ENCODE measurements at places on chromosomes 5 and 9.
A peak's percentile ranks its signal among the peaks of the same experiment; 100 is the strongest.

GRCh38 chr9:71446473-71447411 lies 321.6 kb downstream of the CEMIP2 start:
- peak; percentile 7 for DNase-seq

- no peak for DNase-seq
Observed at GRCh38 chr9:27471366-27471765, 52.7 kb upstream of the IFNK start.

DNA sequence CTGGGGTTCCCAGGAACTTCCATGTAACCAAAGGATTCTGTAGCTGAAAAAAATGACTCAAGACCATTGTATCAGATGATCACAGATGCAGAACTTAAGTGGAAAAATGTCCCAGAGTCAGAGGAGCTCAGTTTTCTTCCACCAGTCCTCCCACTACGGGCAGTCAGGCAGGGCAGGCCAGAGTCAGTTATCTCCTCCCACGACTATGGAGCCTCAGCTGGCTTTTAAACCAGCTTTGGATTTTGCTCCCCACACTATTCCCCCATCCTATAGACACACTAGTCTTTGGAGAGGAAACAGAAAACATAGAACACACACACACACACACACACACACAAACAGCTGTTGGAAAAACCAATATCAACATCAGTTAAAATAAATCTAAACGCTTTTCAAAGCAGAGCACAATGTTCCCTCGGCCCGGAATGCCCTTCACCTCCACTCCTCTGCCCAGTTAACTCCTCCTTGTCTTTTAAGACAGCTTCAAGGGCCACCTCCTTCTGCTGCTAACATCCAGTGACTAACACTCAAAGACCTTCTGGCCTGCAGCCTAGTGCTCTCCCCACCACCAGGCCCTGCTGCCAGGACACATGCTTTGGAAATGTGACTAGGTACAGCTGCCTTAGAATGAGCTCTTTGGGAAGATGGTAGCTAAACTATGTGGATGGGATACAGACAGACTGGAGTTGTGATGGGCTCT lies 56.8 kb downstream of the NIPAL4 start:
- no peak for DNase-seq

DNA sequence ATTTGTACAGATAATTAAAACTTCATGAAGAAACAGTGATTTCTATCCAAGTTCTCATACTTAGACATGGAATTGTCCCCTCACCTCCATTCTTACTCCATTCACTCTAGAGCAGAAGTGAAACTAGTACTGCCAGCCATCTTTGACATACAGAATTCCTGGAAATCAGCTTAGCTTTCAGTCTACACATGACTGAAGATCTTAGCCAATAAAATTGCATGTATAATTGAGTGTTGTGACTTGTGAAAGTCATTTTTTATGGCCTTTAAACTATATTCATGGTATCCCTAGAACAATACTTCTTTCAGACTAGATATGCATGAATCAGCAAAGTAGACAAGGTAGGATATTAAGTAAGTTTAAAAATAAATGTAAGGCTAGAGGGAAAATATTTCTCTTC lies 705.2 kb upstream of the ZNF608 start:
- DNase-seq = no peak

- no peak for DNase-seq
Observed at GRCh38 chr9:116692616-116693015, 5.5 kb downstream of the TRIM32 start.

DNA sequence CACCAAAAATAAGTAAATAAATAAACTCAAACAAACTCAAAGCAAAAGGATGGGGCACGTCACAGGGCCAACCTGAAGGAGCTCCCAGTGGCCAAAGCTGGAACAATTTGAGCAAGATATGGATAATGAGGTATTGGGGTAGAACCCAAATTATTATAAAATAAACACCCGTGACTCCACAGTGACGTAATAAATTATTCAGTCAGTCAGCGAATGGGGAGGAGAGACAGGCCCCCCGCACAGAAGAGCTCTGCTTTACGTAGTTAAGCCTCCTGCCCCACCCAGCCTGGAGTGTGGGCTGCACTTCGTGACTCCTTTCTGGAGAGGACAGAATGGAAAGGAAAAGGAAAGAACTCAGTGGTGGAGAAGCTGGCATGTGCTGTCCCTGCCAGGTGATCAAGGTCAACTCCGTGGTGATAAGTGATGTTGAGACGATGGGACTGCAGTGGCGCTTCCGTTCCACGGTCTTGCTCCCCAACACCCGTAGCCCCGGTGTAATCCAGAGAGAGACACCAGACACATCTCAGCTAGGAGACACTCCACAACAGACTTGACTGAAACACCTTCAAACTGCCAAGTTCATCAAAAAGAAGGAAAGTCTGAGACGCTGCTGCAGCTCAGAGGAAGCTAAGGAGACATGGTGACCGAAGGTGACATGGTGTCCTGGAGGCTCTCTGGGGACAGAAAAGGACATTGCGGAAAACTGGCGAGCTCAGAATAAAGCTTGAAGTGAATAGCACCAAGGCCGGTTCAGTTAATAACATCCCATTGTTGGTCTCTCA lies 83.3 kb upstream of the COL5A1 start:
- no peak for DNase-seq

- no peak for DNase-seq
Observed at GRCh38 chr5:82586181-82586580, 308.0 kb upstream of the RPS23 start.

GRCh38 chr5:131945551-131946168 lies at the start of gene MEIKIN:
Gene MEIKIN (minus strand): TSS chr5:131945663. CDS start chr5:131945505, 158 bp downstream.
- no peak for DNase-seq

DNA sequence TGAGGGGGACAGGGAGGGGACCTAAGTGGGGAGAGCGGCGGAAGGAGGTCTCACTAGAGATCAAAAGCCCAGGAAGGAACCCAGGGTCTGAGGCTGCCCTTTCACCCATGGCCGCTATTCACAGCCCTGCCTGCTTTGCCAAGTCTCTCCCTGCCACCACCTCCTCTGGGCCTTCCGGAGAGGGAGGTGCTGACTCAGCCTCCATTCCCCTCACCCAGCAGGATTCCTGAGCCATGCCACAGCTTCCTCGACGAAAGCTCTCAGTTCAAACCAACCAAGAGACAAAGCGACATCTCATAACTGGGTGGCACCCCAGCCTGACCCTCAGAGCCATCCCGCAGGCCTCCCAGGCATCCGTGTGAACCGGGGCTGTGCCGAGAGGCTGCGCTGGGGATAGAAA lies 36.7 kb downstream of the PAX5 start:
- no peak for DNase-seq

DNA sequence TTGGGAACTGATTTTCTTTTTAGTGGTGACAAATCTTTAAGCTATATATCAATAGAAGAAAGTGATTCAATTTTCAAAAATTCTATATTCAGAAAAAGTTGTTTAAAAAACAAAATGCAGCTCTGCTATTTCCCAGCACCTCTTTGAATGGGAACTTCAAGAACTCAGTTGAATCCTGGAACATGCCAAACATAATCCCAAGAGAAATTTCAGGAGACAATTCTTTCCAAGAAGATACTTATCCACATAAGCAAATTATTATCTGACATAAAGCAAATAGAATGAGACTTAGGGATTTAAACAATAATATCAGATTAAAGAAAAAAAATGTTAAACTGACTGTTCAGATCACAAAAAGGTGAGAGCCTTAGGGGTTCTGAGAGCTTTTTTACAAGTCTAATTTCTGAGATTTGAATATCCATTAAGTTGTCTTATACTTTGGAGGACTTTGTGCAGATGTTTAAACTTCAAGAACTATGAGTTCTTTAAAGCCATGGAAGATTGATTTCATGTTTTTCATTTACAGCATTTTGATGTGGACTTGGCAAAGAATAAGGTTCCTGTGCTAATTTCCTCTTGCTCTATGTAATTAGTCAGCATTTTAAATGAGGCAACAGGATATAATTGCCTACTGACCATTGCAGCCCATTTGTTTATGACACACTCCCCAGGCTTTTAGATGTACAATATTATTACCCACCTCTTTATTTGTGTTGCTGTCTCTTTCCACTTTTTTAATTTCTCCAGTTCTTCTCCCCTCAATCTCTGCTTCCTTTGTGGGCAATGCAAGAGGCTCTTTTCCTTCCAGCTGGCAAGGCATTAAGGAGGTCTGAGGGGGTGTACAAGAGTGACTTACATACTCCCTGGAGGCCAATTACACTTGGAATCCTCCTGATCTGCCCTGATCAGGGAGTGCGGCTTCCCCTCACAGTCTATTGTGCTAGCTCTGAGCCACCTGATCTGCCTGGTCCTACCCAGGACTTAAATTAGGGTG lies 419.1 kb downstream of the NR2F1-AS1 start:
- DNase-seq = no peak

DNA sequence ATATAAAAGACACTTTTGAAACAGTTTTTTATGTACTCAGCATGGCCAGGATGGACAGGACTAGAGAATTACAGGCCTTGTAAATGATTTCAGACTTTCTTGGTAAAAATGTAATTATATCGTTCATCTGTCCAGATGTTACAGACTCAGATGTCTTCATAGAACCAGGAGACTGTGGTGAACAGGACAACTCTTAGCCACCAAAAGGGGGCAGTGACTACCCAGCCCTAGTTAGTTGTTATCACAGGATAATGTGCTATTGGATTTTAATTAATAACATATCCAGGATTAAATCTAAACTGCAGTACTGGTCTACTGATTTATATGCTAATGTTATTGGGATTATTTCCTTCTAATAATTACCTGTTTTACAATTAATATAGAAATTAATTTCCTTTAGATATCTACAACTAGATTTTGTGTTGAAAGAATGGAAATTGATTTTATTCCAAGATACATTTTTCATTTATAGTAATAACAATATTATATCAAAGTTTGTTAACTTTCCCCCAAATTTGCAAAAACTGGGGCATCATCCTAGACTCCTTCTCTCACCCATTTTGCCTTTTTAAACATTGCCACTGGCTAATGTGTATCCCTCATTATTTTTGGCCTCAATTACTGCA lies 99.4 kb downstream of the MTREX start:
- DNase-seq = no peak

- no peak for DNase-seq
Observed at GRCh38 chr9:77708064-77708815, 60.1 kb upstream of the GNA14 start.

DNA sequence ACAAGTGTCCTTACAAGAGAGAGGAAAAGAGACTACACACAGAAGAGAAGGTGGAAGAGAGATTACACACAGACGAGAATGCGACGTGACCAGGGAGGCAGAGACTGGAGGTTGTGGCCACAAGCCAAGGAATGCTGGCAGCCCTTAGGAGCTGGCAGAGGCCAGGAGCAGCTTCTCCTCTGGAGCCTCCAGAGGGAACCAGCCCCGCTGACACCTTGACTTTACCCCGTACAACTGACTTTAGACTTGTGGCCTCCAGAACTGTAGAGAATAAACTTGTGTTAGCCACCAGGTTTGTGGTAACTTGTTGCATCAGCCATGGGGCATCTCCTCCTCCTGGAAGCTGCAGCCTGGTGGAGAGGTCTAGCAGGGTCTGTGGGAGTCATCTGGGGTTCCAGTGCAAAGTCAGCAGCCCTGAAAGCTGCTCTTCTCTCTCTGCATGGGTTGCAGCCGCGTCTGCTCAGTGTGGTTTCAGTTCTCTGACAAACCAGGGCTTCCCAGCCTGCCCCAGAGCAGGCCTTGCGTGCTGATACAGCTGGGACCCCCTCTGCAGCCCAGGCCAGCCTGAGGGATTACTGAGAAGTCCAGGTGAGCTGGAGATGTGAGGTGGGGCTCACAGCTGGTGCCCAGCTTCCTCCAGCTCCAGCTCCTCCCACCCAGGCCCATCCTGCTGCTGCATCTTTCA lies 30.8 kb upstream of the CNOT6 start:
- no peak for DNase-seq

DNA sequence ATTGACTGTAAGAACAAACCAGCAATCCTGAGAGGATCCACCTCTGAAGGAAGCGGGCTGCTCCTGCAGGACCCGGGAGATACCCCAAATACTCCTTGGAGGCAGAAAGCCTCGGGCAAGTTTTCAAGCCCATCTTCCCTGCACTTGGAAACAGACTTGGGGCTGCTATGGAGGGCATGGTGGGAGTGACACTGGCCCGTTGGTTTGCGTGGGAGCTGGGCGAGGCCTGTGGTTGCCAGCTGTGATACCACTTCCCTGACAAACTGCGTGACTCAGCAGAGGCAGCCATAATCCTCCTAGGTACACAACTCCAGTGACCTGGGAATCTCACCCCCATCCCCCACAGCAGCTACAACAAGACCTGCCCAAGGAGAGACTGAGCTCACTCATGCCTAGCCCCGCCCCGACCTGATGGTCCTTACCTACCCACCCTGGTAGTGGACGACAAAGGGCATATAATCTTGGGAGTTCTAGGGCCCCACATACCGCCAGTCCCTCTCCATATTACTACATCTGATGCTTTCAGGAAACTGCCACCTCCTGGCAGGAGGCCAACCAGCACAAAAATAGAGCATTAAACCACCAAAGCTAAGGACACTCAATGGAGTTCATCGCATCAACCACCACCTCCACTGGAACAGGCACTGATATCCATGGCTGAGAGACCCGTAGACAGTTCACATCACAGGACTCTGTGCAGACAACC lies 38.1 kb upstream of the VLDLR start:
- no peak for DNase-seq

- DNase-seq = peak; percentile 32
Observed at GRCh38 chr9:90966480-90967144, 165.0 kb downstream of the SYK start.

DNA sequence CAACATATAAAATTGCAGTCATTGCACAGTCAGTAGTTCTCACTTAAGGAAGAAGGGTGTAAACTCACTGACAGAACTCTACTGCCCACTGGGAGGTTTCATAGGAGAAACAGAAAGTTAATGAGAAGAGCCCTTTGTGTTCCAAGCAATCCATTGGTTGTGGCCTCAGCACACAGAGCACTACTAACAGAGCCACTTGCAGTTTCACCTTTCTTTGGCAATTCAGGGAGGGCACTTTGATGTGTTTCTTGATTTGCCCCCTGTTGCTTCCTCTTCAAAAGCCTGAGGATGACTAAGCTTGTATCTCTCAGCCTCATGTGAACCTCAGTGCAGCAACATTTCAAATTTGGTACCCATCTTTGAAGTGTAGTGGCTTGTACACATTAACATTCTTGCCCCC lies 409.4 kb downstream of the DMRTA1 start:
- no peak for DNase-seq

GRCh38 chr9:19162026-19162366 lies 34.7 kb upstream of the PLIN2 start:
- no peak for DNase-seq

- DNase-seq = no peak
Observed at GRCh38 chr5:170913573-170913972, 51.8 kb downstream of the RANBP17 start.
